ENCODE measurements at places on chromosomes 12 and 14. TPM values are rescaled to one million over a fixed set of nuclear protein-coding genes. Genes with fewer than 3 reads are reported as not detected.

CARMIL3 gene
- 108 TPM for total RNA-seq

PTMS gene
- 966 TPM for total RNA-seq

CCDC59 gene
- total RNA-seq = 25.9 TPM

ARMH4 gene
- 57.1 TPM for total RNA-seq

CLEC9A gene
- total RNA-seq = not detected

EIF5 gene
- total RNA-seq = 232 TPM

CLEC6A gene
- not detected for total RNA-seq

KCNH3 gene
- 5.9 TPM for total RNA-seq

AQP6 gene
- 0.37 TPM for total RNA-seq

KIF5A gene
- total RNA-seq = 314 TPM

C14orf39 gene
- total RNA-seq = 1.4 TPM

STAC3 gene
- total RNA-seq = 12.1 TPM

LRTM2 gene
- 14.6 TPM for total RNA-seq

CIDEB gene
- 1.8 TPM for total RNA-seq

EFS gene
- 90.4 TPM for total RNA-seq

ZFHX2 gene
- total RNA-seq = 39.1 TPM

SLC10A1 gene
- total RNA-seq = not detected

APOF gene
- total RNA-seq = not detected

CLEC14A gene
- 0.96 TPM for total RNA-seq

WASHC3 gene
- 35.1 TPM for total RNA-seq

UBC gene
- 966 TPM for total RNA-seq

RNASE3 gene
- total RNA-seq = not detected

CACNA2D4 gene
- not detected for total RNA-seq

LRP1-AS gene
- total RNA-seq = not detected

ADAMTS20 gene
- 7.0 TPM for total RNA-seq

GALNT9 gene
- total RNA-seq = 13.7 TPM

WNT5B gene
- 16.3 TPM for total RNA-seq

LTB4R2 gene
- 8.9 TPM for total RNA-seq

REP15 gene
- 1.6 TPM for total RNA-seq

UNC79 gene
- total RNA-seq = 29.5 TPM

PIWIL1 gene
- total RNA-seq = not detected

CLEC4D gene
- not detected for total RNA-seq

KDM5A gene
- total RNA-seq = 86.4 TPM

CDK17 gene
- total RNA-seq = 46.7 TPM

PRB2 gene
- total RNA-seq = not detected

NKX2-1 gene
- total RNA-seq = not detected

USP44 gene
- 2.7 TPM for total RNA-seq

CCDC177 gene
- 7.8 TPM for total RNA-seq

GPRC5D gene
- not detected for total RNA-seq

MYO1H gene
- total RNA-seq = 0.27 TPM

PMCH gene
- not detected for total RNA-seq

SIX6 gene
- total RNA-seq = not detected

PRPF40B gene
- total RNA-seq = 26.4 TPM

TUBA1A gene
- total RNA-seq = 7,184 TPM

ZNF385A gene
- total RNA-seq = 26.6 TPM
